ENCODE measurements at places on chromosomes 1 and 21.

DNA sequence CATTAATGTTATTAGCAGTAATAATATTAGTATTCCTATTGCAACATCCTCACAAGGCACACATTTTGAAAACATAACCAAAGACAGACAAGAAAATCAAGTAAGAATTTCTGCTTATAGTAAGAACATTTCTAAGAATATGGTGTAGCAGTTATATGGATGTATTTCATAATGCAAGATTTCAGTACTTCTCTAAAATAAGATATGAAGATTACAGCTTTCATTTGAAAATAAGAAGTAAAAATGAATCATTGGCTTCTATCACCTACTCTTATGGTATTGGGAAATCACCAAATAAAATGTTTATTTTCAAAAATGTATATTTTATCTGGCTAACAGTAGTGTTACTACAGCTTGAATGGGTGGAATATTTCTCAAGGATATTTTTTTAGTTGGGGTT lies 103.8 kb upstream of the USP25 start:
- DNase-seq, result no peak

DNA sequence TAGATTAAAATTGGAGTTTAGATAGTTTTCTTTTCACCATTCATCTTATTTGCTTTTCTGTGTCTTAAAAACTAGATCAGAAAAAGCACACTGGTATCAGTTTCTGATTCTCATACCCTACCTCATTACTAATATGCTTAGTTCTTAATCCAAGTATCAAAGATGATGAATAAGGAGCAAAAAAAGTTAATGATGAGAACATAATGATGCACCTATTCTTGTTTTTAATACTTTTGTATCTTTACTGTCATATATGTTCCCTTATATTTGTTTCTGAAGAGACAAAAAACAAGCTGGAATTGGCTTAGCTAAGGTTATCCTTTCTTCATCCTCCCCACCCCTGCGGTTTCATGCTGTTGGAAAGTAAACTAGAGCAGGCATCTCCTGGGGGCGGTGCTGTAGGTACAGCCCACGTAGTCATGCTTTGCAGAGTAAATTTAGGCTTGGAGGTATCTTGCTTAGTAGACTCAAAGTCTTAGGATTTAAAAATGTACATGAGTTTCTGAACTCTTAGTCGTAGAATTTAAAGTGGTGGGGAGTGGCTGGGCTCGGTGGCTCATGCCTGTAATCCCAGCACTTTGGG lies 16.4 kb downstream of the CNIH4 start:
- DNase-seq, result no peak

DNA sequence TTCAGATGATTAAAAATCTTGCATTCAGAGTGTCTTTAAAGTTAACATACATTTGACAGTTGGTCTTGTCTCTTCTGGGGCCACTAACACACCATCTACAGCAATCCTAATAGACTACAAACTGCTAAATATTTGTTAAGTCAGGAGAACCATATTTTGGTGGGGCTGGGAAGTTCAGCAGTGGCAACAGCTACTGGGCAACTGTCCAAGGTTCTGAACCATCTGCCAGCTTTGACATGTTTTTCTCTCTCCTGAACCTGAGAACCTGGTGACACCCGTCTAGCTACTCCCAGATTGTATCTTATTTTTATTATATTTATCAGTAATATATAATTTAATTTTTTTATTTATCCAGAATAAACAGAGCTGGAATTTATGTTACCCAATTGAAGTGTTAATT lies 199.0 kb upstream of the DPYD start:
- no peak for DNase-seq

DNA sequence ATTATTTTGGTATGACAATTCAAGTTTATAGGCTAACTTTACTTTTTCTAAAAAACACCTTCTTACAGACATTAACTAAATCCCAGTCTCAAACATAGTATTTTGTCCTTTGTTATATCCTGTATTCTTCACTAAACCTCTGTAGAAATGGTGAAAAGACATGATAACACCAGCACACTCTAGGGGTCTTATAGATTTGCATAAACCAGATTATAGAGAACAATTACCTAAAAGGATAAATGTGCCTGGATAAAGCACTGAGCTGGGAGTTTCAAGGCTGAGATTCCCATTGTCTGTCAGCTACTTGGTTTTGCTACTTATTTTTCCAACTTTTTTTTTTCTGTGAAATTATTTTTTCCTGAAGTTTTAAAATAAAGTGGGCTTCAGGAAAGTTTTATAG lies 1288.6 kb upstream of the TMPRSS15 start:
- no peak for DNase-seq

DNA sequence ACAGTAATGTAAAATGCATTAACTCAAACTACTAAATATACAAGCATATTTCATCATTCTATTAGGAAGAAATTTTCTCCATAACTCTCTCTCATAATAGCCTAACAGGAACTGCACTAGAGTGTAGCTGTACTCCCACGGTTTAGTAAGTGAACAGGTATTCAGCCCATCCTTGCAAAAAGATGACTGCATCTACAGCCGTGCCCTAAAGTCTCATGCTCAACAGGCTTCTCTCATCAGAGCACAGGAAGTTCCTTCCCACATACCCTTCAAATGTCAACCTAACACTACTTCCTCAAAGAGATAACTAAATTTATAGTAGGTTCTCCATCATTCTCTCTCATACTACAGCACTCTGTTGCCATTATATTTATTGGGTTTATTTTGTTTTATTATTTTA lies 251.6 kb downstream of the AKT3 start:
- DNase-seq, result peak; percentile 45

GRCh38 chr1:32780628-32781234 lies 36.4 kb downstream of the YARS1 start:
- no peak for DNase-seq

DNA sequence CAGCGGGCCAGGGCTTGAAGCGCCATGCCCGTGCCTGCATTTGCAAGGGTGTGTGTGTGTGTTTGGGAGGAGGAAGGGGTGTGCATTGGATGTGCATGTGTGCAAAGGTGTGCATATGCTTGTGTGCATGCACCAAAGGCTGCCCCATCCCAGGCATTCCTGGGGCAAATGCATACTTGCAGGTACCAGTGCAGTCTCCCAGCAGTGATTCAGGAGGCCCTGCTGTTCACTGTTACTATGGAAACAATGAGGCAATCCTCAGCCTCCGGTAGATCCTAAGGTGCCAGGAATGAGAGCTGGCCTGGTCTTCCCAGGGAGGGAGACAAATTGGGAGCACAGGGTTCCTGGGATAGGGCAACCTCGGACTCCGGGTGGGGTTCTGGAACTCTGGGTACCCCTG lies 7.5 kb upstream of the FNDC5 start:
- DNase-seq, result no peak

- no peak for DNase-seq
Measured at GRCh38 chr1:198160222-198160621, 3.4 kb downstream of the NEK7 start.

DNA sequence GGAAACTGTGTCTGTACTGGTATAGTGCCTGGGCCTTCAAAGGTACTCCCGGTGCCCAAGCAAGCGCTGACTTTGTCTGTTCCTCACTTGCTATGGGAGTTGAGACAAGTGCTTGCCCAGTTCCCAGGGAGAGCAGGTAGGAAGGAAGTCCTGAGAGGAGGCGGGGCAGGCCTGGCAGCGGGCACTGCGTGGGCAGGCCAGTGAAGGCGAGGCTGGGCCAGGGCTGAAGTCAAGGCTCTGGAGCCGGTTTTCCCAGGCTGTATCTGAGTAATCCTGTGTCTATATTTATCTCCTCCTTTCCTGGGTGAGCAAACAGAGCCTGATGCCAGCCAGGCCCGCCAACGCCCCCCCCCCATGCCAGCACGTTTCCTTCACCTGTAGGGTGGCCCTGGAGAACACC lies 15.9 kb upstream of the EDN2 start:
- no peak for DNase-seq

GRCh38 chr1:33468531-33468930 lies 3.9 kb upstream of the ZSCAN20 start:
- no peak for DNase-seq

GRCh38 chr1:86155051-86155806 lies 1.3 kb downstream of the COL24A1 start:
- DNase-seq, result no peak

GRCh38 chr1:152167835-152168534 lies 9.0 kb upstream of the RPTN start:
- no peak for DNase-seq

GRCh38 chr1:203041351-203041932 lies 15.2 kb downstream of the PPFIA4 start:
- no peak for DNase-seq

- no peak for DNase-seq
Measured at GRCh38 chr1:228735871-228736586, 750 bp downstream of the RHOU start.

- no peak for DNase-seq
Measured at GRCh38 chr1:90718411-90719329, 1.6 kb upstream of the BARHL2 start.

DNA sequence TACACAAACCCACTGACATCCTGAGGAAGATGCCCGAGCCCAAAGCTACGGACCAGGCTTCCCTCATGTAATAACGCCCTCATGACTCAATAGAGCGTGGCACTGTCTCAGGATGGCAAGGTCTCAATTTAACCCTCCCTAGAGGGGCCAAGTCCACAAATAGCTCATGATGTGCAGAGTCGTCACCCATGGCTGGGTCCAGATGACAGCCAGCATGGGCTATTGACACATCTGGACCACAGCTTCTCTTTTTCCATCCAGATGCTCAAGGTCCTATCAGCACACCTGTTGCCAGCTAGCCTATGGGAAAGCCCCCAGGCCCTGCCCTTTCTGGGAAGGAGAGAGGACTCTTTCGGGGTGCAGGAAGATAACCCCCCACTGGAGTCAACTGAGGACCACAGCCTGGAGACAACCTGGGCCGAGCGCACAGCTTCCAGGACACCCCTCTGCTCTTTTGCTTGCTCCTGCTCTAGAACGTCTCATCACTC lies 2.8 kb downstream of the LAPTM5 start:
- peak; percentile 52 for DNase-seq

GRCh38 chr1:53442299-53442698 lies 16.9 kb upstream of the DMRTB1 start:
- DNase-seq, result no peak

DNA sequence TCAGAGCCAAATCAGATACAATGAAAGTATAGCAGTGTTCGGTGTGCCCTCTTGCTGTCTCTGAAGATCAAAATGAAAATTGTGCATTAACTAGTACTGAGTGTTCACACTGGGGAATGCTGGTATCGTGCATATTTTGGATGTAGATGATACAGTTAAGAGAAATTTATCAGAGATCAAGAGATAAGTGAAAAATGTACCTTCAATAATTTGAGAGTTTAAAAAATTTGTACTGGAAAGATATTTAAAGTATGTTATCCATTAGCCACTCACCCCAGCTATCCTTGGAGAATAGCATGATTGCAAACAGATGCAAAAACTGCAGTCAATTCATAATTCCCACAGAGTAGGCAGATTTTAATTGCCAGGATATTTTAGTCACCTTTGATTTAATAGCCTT lies 56.4 kb downstream of the GREM2 start:
- DNase-seq, result no peak

DNA sequence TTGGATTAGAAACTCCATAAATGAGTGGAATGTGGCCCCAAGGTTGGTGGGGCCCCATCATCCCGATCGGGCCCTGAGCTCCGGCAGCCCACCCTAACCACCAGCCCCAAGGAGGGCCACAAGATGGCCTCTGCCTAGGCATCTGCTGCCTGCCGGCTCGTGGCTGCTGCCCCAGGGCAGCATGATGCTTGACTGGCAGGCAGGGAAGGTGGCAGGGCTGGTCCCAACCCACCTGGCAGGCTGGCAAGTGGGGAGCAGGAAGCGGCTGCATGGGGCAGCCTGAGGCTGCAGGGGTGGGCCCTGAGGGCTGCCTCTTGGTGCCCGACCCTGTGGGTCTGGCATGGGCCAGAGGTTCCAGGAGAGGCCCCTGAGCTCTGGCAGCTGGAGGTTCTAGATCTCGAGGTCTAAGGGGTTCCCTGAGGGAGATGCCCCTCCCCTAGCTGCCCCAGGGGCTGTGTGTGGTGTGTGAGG lies 760 bp upstream of the GJC2 start:
- DNase-seq, result no peak

DNA sequence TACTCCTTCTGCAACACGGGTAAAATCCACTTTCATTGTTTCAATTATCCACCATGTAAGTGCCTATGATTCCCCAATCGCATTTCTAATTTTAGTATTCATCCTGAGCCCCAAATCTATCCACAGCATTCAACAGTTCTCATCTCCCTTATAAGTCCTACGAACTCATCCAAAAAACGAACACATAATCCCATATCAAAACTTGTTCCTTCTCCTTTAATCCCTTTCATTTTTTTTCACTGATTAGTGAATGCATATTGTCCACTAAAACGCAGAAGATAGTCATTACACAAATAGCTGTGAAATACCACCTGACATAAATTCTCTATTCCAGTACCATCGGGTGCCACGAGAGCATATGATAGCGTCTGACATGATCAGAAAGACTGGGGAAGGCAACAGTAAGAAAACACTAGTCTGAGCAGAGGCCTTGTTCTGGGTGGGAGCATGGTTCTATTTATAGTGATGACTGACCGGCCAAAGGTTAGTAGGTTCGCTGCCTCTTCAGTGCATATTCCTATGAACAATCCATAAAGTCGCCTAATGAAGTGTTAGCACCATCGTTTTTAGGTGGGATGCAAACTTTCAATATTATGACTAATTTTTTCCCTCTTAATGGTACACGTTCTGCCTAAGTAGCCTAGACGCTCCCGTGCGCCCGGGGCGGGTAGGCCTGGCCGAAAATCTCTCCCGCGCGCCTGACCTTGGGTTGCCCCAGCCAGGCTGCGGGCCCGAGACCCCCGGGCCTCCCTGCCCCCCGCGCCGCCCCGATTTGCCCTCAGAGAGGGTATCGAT lies 648 bp downstream of the ATP5PF start:
- DNase-seq, result peak; percentile 21

GRCh38 chr1:58460469-58460868 lies 86.1 kb downstream of the OMA1 start:
- DNase-seq, result no peak

DNA sequence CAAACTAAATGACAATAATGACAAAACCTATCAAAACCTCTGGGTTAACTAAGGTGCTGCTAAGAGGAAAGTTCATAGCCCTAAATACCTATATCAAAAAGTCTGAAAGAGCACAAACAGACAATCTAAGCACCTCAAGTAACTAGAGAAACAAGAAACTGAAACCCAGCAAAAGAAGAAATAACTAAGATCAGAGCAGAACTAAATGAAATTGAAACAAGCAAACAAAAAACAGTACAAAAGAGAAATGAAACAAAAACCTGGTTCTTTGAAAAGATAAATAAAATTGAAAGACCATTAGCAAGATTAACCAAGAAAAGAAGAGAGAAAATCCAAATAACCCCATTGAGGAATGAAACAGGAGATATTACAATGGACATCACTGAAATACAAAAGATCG lies 44.8 kb upstream of the KIAA0040 start:
- DNase-seq, result no peak

- DNase-seq, result peak; percentile 44
Measured at GRCh38 chr1:156860628-156861423, at the start of gene NTRK1. Gene NTRK1, plus strand, starts transcription at chr1:156860865. Its CDS starts 70 bp downstream, at chr1:156860935.

GRCh38 chr1:47003896-47004403 lies 19.5 kb upstream of the CYP4X1 start:
- DNase-seq, result no peak

Data from activated CD4-positive, alpha-beta T cell treated with anti-CD3 and anti-CD28 coated beads, Interleukin-2, amount 50 U/mL, for 16 hours (primary cell).